ENCODE measurements at places on chromosomes 16 and 17.

GRCh38 chr16:13937411-13937810 is 17.5 kb downstream of the ERCC4 start:
- DNase-seq, result no peak

DNA sequence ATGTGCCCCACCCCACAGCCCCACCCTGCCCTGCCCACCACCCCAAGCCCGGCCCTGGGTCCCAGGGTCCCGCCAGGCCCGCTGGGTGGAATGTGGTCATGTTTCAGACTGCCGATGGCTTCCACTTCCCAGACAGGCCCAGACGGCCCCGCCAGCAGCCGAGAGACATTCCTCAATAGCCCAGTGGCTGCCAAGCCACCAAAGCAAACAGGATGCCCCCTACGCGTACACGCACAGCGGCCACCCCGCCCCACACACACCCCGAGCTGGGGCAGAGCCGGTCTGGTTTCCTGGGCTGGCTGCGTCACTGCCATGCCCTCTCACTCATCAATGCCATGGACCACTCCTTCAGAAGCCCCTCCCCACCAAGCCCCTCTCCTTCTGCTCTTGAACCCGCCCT is 1.2 kb upstream of the KRT17 start:
- DNase-seq, result no peak

DNA sequence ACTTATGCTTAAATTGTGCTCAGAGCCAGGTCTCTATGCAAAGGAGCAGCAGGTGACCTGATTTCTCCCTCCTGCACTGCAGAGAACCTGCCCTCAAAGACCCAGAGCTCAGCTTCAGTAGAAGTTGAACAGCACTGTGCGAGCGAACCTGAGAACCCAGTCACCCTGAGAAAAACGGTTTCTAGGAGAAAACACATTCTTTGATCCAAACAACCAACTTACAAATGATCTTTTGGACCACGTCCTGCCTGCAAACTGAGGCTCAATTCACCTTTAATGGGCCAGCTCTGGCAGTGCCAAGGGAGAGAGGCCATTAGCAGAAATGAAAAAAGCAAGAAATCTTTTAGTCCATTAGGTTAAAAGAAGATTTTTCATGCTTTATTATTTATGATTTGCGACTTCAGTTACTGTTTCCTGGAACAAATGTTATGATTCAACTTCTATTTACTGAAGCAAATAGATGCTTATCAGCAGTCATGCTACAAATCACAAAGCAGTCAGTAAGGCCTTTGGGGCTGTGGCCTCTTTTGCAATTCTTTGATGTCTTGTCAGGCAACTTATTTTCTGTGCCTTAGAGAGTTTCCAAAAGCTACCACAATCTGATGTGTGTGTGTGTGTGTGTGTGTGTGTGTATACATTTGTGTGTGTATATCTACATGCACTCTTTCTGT is 65.7 kb upstream of the LRRC37A3 start:
- DNase-seq, result peak; percentile 60

DNA sequence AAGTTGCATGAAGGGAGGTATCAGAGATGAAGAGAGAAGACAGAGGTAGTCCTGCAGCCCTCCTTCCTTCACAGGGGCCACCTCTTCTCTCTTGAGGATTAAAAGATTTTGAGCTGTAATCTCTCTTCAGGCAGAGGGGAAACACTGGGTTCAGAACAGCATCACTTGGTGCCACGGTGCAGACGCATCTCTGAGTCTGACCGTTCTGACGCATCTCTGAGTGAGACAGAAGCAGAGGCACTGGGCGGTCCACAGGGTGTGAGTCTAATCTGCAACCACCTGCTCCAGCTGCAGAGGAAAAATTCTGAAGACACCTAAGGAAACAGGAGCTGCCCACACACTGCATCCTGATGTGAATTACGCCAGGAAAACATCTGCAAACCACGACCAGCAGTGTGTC is 5.3 kb upstream of the KRT37 start:
- DNase-seq, result no peak

DNA sequence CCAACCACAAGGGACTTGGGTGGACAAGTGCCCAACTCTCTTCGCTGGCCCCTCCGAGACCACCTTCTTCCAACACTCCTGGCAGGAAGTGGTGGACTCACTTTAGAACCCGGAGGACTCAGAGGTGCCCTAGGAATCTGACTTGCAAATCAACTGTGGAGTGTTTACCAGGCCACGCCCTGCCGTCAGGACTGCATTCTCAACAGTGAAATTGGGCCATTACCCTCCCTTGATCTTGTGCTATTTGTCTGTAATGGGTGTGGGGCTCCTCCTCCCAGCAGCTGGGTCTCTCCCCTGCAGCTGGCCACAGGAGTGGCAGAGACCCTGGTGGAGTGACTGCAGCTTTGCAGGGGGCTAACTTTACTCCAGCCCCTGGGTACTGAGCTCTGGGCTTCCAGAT is 212.2 kb upstream of the RPL38 start:
- no peak for DNase-seq

All from activated naive CD4-positive, alpha-beta T cell treated with Interleukin-2 at 50 U/mL for 16 hours (primary cell).